ENCODE measurements at places on chromosomes 7 and 10.

- no peak for DNase-seq
Observed at GRCh38 chr10:36515319-36515718, 610.1 kb upstream of the ANKRD30A start.

GRCh38 chr10:132634241-132634946 lies 96.8 kb downstream of the INPP5A start:
- no peak for DNase-seq

DNA sequence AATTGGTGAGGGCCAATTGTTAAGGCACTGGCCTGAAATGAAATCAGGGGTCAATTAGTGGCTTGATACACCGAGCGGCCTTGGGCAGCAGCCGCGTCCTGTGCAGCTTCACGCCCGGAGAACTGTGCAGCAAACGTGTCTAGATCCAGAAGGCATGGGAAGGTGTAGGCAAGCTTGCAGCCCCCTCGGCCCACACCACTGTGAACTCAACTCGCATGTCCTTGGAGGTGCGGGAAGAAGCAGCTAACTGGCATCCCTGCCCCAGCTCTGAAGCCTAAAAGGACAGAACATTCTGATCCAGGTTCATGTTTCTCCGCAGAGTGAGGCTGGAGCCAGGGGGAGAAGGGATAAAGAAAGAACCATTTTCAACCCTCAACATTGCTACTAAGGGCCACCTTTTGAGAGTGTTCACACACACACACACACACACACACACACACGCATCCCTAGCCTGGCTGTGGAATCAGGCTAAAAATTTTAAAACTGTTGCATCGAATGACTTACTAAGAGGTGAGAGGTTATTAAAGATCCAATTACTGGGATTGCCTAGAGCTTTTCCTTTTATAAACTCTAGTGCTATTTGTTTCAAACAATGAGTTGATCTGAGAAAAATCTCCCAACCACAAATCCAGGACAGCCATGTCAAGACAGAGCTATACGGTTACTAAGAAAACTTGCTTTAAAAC lies 104.0 kb downstream of the PARP12 start:
- no peak for DNase-seq

GRCh38 chr7:24668927-24669635 lies 88.2 kb downstream of the GSDME start:
- DNase-seq = no peak

GRCh38 chr10:28928484-28928883 lies 251.2 kb downstream of the BAMBI start:
- no peak for DNase-seq

DNA sequence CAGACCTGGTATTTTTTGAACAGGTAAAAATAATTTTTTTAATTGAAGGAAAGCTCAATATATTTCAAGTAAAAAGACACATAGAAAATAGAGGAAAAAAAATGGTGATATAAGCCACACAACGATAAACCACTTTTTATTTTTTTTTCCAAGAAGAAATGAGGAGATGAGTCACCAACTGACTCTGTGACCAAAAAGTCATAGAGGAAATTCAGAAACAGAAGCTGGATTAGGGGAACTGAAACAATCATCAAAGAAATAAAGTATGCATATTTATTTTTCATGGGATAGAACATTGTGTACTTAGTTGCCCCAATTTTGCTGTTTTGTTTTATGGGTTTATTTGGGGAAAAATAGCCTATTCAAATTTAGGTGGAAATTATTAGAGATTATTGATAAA lies 176.8 kb upstream of the AGR3 start:
- DNase-seq = no peak

DNA sequence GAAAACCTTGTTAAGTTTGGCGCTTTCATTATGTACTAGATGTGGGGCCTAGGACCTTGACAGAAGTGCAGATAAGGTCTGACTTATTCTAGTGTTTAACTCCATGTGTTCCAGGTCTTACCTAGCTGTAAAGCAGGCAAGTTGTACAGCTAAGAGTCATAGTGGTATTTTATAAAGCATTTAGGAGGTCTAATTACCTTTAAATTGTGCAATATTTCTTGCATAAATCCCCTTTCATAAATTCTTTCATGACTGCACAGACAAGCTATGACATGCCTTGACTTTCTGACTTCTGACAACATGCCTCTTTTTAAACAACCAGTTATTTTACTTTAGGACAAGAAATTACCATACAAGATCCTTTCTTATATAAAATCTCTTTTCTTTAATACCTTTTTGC lies 151.6 kb upstream of the VSTM2A start:
- DNase-seq = no peak

DNA sequence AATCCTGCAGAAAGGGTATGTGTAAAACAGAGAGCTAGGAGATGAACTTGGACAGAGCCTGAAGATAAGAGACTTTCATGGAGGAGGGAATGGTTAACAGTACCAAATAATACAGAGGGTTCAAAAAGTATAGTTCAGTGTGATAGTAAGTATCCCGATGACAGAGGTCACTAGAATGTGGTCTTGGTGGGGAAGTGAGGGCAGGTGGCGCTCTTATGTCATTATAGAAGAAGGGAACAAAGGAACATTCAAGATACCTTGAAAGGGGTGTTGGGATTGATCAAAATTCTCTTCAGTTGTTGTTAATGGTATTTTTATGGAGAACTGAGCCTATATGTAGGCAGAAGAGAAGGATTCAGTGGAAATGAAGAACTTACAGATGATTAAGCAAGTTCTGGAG lies 312.5 kb downstream of the SUGCT start:
- DNase-seq = no peak

DNA sequence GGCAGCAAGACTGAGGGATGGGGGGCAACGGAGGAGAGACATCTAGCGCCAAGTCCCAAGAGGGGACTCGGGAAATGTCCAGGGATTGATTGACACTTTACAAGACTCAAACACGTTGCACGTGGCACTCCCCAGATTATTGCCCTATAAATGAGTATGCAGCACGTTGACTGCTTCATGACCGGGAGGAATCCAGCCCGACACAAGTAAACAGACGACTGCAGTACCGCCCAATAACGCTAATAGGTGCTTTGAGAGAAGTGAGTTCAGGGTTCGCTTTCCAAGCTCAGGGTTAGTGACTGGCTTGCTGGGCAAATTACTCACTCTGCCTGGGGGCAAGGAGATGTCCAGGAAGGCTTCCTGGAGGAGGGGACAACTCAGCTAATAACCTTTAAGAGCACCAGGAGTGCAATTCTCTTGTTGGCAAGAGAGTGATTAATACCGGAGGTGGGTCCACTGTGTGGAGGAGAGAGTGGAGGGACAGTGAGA lies 73.3 kb upstream of the MYL10 start:
- DNase-seq = no peak

- no peak for DNase-seq
Observed at GRCh38 chr7:51446785-51447184, 130.2 kb upstream of the COBL start.

- no peak for DNase-seq
Observed at GRCh38 chr7:150992833-150993302, 2.1 kb downstream of the NOS3 start.

DNA sequence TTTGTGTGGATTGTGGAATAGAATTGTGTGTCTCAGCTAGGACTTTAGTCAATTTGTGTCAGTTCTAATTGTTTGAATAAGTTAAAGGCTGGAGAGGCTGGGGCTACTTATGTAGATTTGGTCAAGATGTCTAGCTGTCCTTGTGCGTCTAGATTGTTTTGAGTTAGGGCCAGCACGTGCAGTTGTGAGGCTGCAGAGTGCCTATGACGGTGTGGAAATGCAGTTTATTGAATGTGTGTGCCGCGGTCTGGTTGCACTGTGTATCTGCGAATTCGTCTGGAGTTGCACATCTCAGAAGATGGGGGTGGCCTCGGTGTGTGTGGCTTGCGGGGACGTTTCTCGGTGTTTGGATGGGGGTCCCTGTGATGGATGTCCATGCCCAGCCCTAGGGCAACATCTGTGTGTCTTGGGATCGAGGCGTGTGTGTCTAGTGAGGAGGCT lies 10.2 kb downstream of the EMX2 start:
- DNase-seq = no peak

- no peak for DNase-seq
Observed at GRCh38 chr10:26217396-26218086, 967 bp downstream of the GAD2 start.

DNA sequence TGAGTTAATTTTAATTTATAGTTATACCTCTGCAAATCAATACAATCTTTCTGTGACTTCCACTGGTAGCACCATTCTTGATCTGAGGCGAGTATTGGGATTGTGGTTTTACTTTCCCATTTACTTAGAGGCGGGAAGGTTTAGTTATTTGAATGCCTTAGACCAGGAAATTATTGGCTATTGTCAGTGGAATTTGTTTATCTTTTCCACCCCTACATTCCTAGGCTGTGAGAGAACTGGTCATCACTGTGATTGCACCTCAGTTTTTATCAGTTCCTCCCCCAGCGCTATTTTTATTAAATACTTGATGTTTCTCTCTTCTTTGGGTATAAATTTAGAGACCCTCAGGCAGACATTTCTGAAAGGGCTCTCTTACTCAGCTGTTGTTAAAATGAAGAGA lies 29.9 kb downstream of the CDK14 start:
- DNase-seq = no peak

- no peak for DNase-seq
Observed at GRCh38 chr10:45377858-45378257, 3.8 kb downstream of the ALOX5 start.

DNA sequence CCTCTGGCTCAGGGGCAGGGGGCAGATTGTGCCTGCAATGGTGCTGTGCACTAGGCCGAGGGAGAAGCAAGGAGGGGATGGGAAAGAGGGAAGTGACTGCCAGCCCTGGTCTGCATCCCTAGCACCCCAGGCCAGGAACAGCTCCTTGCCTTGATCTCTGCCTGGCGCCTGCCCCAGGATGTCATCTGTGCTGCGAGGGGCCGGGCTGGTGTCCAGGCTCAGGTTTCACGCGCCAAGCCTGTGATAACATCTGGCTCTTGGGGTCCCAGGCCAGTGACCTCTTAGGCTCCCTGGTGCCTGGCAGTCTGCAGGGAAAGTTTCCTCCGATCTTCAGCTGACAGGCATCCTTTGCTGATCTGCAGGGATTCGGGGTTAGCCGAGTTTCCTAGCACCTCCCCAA lies 193.5 kb upstream of the GPR26 start:
- DNase-seq = no peak

GRCh38 chr7:55593515-55594318 lies 21.4 kb upstream of the VOPP1 start:
- DNase-seq = no peak
